Activated CD8-positive, alpha-beta memory T cell treated with anti-CD3 and anti-CD28 coated beads, Interleukin-2, amount 10 ng/mL, durations not matched to agents 7 days and 5 days (primary cell): ENCODE measurements at places on chromosomes 12 and 14. TPM values are rescaled to one million over a fixed set of nuclear protein-coding genes. Genes with fewer than 3 reads are reported as not detected.

IL26 gene
- 0.35 TPM for total RNA-seq

KLHL33 gene
- total RNA-seq = 0.44 TPM

ANKS1B gene
- 0.96 TPM for total RNA-seq

PZP gene
- total RNA-seq = not detected

CIROP gene
- total RNA-seq = not detected

SPX gene
- 0.64 TPM for total RNA-seq

YLPM1 gene
- 64.1 TPM for total RNA-seq

TSHR gene
- total RNA-seq = not detected

TMEM132D gene
- not detected for total RNA-seq

GALNT16 gene
- total RNA-seq = 0.16 TPM

- H3K4me3 ChIP-seq = no peak overlapping the region
- peaks cover 72% of the 10 kb centered on the region for H3K27me3 ChIP-seq
- H3K4me1 ChIP-seq = no peaks in the 10 kb centered on the region
- H3K36me3 ChIP-seq = no peaks in the 10 kb centered on the region
- no peak overlapping the region for H3K27ac ChIP-seq
- no peak for DNase-seq
Observed at GRCh38 chr14:67524634-67524963, 8.5 kb upstream of the PLEKHH1 start.

GRCh38 chr14:64060648-64061096, 207.9 kb downstream of the SYNE2 start:
- H3K36me3 ChIP-seq = peaks cover 25% of the 10 kb centered on the region
- no peak overlapping the region for H3K4me3 ChIP-seq
- DNase-seq = no peak
- no peaks in the 10 kb centered on the region for H3K27me3 ChIP-seq

DNA sequence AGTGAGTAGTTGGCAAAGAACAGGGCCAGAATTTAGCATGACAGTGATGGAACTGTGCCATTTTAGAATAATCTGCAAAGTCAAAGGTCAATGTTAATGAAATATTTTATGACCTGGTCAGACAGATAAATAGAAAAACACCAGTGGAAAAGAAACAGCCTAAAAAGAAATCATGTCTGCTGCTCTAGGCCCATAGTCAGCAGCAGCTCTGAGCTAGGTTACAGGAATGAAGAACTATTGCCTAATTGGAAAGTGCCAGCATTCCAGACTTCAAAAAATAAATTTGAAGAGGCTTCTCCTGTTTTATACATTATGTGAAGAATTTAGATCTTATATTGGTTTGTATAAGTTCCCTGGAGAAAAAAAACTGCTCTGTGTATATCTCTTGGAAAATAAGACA, 9.8 kb downstream of the NPC2 start:
- no peaks in the 10 kb centered on the region for H3K27me3 ChIP-seq
- no peak overlapping the region for H3K4me3 ChIP-seq
- no peaks in the 10 kb centered on the region for H3K4me1 ChIP-seq
- H3K36me3 ChIP-seq = peaks cover 2% of the 10 kb centered on the region

DNA sequence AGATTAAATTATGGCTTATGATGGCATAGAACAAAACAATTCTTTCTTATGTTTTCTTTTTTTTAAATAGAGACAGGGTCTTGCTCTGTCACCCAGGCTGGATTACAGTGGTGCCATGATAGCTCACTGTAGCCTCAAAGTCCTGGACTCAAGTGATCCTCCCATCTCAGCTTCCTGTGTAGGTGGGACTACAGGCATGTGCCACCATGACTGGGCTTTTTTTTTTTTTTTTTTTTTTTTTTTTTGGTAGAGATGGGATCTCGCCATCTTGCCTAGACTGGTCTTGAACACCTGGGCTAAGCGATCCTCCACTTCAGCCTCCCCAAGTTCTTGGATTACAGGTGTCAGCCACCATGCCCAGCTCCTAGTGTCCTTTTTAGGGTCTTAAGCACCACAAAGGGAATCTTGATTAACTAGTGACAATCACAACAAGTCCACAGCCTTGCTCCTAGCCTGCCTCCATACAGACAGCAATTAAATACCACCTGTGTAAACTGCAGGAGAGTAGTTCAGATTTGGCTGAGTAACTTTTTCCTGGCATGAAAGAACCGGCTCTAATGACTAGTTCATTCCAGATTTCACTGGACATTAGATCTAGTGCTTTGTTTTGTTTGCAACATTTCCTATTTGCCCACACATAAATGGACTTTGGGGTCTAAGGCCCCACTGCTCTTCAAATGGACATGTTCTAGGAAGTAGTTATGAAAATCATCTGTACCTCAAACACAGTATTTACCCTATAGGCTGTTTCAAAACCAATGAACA, 61.6 kb downstream of the SH2B3 start:
- H3K27ac ChIP-seq = no peak overlapping the region
- DNase-seq = no peak
- H3K4me3 ChIP-seq = no peak overlapping the region
- H3K4me1 ChIP-seq = no peaks in the 10 kb centered on the region

GRCh38 chr12:124774462-124775167, 89.0 kb downstream of the SCARB1 start:
- H3K27ac ChIP-seq = peak overlapping the region; percentile 86
- H3K27me3 ChIP-seq = peaks cover 35% of the 10 kb centered on the region
- peak overlapping the region; percentile 68 for H3K4me3 ChIP-seq

GRCh38 chr12:32273063-32273522, 126.3 kb upstream of the FGD4 start:
- H3K36me3 ChIP-seq = no peaks in the 10 kb centered on the region
- no peaks in the 10 kb centered on the region for H3K27me3 ChIP-seq
- peak overlapping the region; percentile 65 for H3K27ac ChIP-seq
- peaks cover 15% of the 10 kb centered on the region for H3K4me1 ChIP-seq
- no peak overlapping the region for H3K4me3 ChIP-seq
- DNase-seq = no peak

DNA sequence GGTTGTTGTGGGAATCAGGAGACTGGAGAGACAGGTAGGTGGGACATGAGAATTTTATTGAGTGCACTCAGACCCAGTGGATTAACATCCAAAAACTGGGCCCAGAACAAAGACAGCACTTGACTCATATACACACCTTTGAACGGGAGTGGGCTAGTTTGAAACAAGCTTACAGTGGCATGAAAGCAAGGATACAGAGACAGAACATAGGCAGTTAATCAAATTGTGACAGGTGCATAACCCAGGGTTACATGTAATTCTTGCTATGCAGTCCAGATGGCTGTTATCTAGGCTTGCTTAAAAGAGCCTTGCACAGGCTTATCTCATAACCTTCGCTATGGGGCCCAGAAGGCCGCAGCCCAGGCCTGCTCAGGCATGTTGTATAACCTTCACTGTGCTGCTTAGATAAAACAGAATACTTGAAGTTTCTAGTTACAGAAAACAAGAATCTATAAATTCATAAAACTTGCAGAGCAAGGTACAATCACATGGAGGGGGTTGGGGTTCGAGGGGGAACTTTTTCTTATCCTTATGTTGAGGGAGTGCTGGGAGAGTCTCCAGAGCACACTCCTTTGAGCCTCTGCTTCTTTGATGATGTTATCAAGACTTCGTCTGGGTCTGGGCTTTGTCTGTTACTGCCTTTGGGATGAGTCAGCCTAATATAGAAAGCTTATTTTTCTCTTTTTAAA, 81.7 kb downstream of the TNFAIP2 start:
- no peak for DNase-seq
- H3K27ac ChIP-seq = no peak overlapping the region
- no peak overlapping the region for H3K4me3 ChIP-seq
- H3K36me3 ChIP-seq = peaks cover 2% of the 10 kb centered on the region
- no peaks in the 10 kb centered on the region for H3K4me1 ChIP-seq

- H3K36me3 ChIP-seq = no peaks in the 10 kb centered on the region
- no peak overlapping the region for H3K4me3 ChIP-seq
Observed at GRCh38 chr12:131133015-131133905, 179.6 kb downstream of the ADGRD1 start.

GRCh38 chr14:60196291-60196690, 31.1 kb upstream of the DHRS7 start:
- H3K36me3 ChIP-seq = peaks cover 2% of the 10 kb centered on the region
- H3K27ac ChIP-seq = no peak overlapping the region
- no peak overlapping the region for H3K4me3 ChIP-seq
- H3K4me1 ChIP-seq = peaks cover 5% of the 10 kb centered on the region

GRCh38 chr14:49636866-49637265, 1.8 kb upstream of the DNAAF2 start:
- DNase-seq = no peak
- H3K27ac ChIP-seq = peak overlapping the region; percentile 60
- H3K4me3 ChIP-seq = peak overlapping the region; percentile 87
- peaks cover 33% of the 10 kb centered on the region for H3K36me3 ChIP-seq

DNA sequence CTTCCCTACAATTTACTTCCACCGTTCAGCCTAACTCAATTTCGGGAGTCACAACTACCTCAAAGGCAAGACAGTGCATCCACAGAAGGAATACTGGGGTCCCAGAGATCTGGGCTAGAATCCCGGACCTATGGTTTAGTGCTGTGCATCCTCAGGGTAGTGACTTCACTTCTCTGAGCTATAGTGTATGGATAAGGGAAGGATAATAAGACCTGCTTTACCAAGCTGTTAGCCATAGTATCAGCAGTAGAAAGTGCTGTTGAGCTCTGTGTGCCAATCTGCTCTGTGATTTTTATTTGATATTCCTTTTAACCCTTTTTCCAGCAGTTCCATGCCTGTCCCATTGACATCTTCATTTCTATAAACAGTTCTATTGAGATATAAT, 1044.3 kb downstream of the BCL11B start:
- peak overlapping the region; percentile 8 for H3K4me3 ChIP-seq
- peaks cover 3% of the 10 kb centered on the region for H3K36me3 ChIP-seq
- no peaks in the 10 kb centered on the region for H3K27me3 ChIP-seq
- DNase-seq = no peak
- H3K4me1 ChIP-seq = peaks cover 52% of the 10 kb centered on the region

- H3K27ac ChIP-seq = no peak overlapping the region
- H3K4me3 ChIP-seq = no peak overlapping the region
- no peak for DNase-seq
- no peaks in the 10 kb centered on the region for H3K36me3 ChIP-seq
- H3K27me3 ChIP-seq = no peaks in the 10 kb centered on the region
- no peaks in the 10 kb centered on the region for H3K4me1 ChIP-seq
Observed at GRCh38 chr14:90639641-90640040, 176.6 kb downstream of the TTC7B start.

DNA sequence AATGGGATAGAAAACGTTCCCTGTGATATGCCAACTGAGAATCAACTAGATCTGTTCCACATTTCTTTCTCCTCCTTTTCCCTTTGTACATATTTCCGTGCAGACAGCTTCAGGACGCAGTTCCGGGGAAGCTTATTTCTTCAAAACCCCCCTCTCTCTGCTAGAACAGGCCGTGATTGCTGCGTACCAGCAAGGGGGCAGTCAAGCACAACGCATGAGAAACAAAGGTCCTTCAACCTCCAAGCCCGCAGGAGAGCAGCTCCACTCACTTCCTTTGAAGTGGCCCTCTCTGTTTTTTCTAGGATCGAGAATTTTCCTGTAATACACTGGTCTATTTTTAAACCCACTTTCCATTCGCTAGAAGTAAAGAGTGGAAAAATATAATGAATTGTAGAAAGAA, 80.8 kb downstream of the ZNF664 start:
- H3K4me3 ChIP-seq = no peak overlapping the region
- no peaks in the 10 kb centered on the region for H3K4me1 ChIP-seq
- no peak for DNase-seq
- peaks cover 12% of the 10 kb centered on the region for H3K27me3 ChIP-seq
- H3K27ac ChIP-seq = no peak overlapping the region
- peaks cover 3% of the 10 kb centered on the region for H3K36me3 ChIP-seq

- H3K36me3 ChIP-seq = no peaks in the 10 kb centered on the region
- H3K27ac ChIP-seq = no peak overlapping the region
- H3K4me1 ChIP-seq = no peaks in the 10 kb centered on the region
- H3K4me3 ChIP-seq = no peak overlapping the region
- H3K27me3 ChIP-seq = peaks cover 8% of the 10 kb centered on the region
- no peak for DNase-seq
Observed at GRCh38 chr14:94412671-94413638, 24.6 kb upstream of the SERPINA1 start.

- no peaks in the 10 kb centered on the region for H3K27me3 ChIP-seq
- H3K36me3 ChIP-seq = peaks cover 9% of the 10 kb centered on the region
- H3K27ac ChIP-seq = no peak overlapping the region
- H3K4me3 ChIP-seq = no peak overlapping the region
- H3K4me1 ChIP-seq = no peaks in the 10 kb centered on the region
Observed at GRCh38 chr12:112198120-112198733, 72.9 kb downstream of the TRAFD1 start.

GRCh38 chr12:7373226-7373625, 69.4 kb downstream of the ACSM4 start:
- no peak overlapping the region for H3K4me3 ChIP-seq
- no peak overlapping the region for H3K27ac ChIP-seq
- no peaks in the 10 kb centered on the region for H3K36me3 ChIP-seq

DNA sequence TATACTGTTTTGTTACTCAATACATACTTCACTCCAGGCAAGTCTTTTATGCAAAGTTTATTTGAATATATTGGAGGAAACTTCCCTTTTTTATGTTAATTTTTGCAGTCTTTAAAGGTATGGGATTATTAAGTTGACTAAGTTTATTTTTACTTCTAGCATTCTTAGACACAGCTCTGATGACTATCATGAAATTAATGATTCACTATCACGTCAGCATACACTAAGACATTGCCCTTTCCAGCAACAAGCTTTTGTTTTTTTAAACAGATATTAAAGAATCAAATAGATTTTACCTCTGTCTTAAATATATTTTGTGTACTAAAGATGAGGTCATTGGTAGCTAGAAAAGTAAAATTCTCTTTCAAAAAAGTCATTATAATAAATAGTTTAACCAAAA, 52.1 kb downstream of the DERA start:
- DNase-seq = no peak
- peaks cover 19% of the 10 kb centered on the region for H3K36me3 ChIP-seq
- H3K27ac ChIP-seq = no peak overlapping the region
- H3K4me3 ChIP-seq = no peak overlapping the region

DNA sequence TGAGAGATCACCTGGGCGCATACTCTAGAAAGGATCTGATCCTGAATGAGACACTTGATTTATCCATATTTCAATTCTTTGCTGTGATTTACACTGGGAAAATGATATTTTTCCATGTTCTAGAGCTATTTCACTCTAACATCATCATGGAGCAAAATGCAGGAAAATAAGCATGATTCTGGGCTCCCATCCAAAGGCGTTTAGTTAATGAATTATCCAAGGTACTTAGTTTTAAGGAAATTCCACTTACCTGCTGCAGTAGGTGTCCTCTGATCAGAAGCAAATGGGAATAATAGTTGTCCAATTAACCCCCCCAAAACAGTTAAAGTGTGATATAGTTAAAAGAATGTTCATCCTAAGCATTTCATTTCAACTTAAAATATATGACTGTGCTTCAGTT, 204.5 kb upstream of the PRKD1 start:
- no peak overlapping the region for H3K4me3 ChIP-seq
- H3K27ac ChIP-seq = no peak overlapping the region
- H3K4me1 ChIP-seq = no peaks in the 10 kb centered on the region
- no peaks in the 10 kb centered on the region for H3K27me3 ChIP-seq

- no peak overlapping the region for H3K27ac ChIP-seq
- no peak for DNase-seq
- no peaks in the 10 kb centered on the region for H3K27me3 ChIP-seq
- no peaks in the 10 kb centered on the region for H3K36me3 ChIP-seq
Observed at GRCh38 chr12:79563021-79563740, 127.6 kb downstream of the PAWR start.
